NCI-H187 treated with DMSO at 0.1 percent for 48 hours (cell line): ENCODE measurements at places on chromosomes 2 and 18.

DNA sequence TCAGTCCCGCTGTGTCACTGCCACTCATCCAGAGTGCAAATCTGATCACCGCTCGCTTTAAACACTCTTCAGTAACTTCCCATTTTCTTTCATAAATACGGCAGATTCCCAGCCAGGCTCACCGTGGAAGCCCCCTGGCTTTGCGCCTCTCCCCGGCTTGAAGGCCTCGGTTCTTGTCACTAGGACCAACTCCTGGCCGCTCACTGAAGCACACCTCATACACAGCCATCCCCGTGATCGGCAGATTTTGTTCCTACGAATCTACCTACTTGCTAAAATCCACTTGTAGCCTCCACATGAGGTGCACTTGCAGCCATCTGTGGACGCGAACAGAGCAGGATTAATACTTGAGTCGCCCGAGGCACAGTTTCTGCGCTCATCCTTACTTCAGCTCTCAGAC lies 462.4 kb upstream of the MYT1L start:
- no peak for DNase-seq

DNA sequence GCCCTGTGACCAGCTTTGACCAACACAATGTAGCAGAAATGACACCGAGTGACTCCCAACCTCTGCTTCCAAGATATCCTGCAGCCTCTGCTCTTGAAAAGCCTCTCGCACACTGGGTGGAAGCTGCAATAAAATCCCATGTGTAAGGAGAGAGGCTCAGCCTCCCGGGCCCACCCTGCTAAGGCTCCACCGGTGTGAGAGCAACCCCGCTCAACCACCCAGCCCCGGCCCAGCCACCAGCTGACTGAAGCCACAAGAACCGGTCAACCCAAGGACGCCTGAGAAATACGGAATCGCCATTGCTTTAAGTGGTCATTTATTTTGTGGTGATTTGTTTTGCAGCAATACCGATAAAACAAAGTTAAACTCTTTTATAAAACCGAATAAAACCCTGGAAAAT lies 452.8 kb upstream of the SMIM21 start:
- no peak for DNase-seq

DNA sequence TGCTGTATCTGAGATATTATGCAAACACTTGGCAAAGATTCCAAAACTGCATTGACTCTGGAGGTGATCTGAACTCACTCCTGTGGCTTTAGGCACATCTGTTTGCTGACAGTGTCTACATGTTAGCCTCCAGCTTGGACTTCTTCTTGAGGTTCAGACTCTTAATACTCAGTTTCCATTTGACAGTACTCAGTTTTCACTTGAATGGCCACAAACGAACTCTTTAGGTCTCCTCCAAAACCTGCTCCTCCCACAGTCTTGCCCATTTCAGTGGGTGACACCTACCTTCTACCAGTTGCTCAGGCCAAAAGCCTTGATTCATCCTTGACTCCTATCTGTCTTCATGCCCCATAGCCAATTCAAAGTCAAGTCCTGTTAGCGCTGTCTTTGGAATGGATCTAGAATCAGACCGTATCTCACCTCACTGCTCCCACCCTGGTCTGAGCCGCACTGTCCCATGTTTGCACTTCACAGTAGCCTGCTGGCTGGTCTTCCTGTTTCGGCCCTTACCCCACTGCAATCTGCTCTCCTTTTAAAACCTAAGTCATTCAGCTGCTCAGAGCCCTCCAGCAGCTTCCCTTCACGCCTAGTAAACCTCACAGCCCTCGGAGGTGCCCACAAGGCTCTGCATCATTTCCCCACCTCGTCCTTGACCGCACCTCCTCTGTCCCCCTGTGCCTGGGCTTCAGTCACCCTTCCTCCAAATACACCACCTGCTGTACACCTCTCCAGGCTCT lies 10.5 kb downstream of the ATG16L1 start:
- no peak for DNase-seq

GRCh38 chr2:39938035-39938835 lies 159.2 kb upstream of the THUMPD2 start:
- no peak for DNase-seq

- DNase-seq: no peak
Measured at GRCh38 chr2:6506361-6506794, 359.3 kb downstream of the CMPK2 start.

- DNase-seq: no peak
Measured at GRCh38 chr2:98540536-98540935, 67.8 kb downstream of the COA5 start.

GRCh38 chr2:114729026-114729425 lies 286.6 kb downstream of the DPP10 start:
- no peak for DNase-seq

DNA sequence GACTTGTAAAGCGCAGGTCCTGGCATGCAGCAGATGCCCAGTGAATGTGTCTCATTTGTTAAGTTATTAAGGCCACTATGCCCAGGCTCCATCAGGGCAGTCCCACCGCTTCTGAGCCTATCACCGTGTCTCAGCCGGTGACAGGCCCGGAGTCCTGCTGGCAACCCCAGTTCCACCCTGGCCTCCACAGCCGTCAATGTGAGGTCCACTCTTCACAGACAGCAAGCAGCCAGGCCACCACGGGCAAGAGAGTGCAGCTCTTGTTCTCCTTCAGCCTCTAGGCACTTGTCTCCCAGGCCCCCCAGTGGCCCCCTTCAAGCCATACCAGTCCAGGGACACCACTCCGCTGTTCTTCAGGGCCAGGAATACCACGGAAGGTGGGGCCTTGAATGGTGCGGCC lies 22.6 kb downstream of the CFAP65 start:
- no peak for DNase-seq

DNA sequence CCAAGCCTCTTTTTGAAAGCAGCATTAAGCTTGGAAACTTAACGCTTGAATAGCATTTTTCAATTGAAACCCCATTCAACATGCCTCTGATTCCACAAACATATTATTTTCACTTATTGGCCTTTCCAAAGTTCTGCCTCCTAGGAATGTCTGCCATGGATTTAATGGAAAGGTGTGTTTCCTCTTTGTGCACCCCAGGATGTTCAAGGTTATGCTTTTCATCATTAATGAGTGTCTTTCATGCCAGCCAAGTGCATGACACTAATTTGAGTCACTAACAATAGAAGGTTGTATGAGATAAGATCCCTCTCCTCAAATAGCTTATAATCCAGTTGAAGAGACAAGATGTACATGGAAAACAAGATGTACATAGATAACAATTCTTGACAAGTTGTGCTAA lies 84.7 kb downstream of the ALPK2 start:
- no peak for DNase-seq

GRCh38 chr2:111034606-111035005 lies 86.1 kb upstream of the BCL2L11 start:
- no peak for DNase-seq

DNA sequence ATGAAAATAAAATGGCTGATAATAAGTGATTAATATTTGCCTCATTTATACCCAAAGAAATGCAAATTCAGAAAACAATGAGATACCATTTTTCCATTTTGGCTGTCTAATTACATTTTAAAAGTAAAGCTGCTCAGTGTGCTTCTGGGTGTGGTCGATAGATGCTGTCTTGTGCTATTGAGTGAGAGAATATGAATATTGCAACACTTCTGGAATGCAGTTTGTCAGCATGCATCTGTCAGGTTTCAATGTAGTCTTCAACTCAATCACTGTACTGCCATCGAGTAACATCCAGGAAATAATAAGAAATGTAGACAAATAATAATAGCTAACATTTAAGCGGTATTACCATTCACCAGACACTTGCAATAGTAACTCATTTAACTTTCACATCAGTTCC lies 3.9 kb downstream of the IL18R1 start:
- DNase-seq: no peak

DNA sequence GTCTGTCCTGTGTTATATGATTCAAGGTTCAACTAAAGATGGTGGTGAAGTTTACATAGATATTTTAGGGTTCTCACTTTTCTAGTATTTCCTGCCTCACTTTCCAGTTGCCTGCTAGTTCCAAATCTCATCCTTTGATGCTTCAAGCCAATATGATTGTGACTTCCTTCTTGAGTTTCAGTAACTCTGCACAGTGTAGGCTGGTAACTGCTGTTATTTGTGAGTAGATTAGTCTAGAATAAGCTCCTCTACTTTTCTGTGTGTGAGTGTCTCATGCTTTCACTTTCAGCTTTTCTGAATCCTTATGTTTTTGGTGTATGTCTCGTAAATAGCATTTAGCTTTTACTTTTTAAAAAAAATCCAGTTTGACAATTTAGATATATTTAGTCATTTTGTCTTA lies 42.6 kb downstream of the GALNT1 start:
- DNase-seq: no peak

- DNase-seq: no peak
Measured at GRCh38 chr2:194539425-194539824, 1117.6 kb upstream of the SLC39A10 start.

- no peak for DNase-seq
Measured at GRCh38 chr2:31232586-31232985, 1.4 kb upstream of the EHD3 start.

- no peak for DNase-seq
Measured at GRCh38 chr2:42309366-42309765, 51.7 kb downstream of the COX7A2L start.

- DNase-seq: no peak
Measured at GRCh38 chr2:238997137-238997390, 149.2 kb downstream of the TWIST2 start.

DNA sequence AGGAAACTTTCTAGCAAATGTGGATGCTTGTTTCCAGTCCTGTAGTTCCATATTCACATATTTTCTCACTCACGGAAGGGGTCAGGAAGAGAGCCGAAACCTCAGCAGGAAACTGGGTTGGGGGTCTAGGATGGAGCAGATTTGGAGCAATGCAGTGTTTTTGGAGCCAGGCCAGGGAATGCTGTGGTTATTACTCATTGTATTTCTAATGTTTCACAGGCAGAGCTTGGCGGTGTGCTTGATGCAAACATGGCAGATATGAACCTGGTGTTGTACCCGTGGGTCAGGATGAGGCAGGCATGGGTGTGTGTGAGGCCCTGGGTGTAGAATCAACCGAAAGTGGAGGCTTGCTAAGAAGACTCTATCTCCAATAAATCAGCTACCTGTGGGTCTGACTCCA lies 34.6 kb upstream of the ACKR3 start:
- DNase-seq: no peak

DNA sequence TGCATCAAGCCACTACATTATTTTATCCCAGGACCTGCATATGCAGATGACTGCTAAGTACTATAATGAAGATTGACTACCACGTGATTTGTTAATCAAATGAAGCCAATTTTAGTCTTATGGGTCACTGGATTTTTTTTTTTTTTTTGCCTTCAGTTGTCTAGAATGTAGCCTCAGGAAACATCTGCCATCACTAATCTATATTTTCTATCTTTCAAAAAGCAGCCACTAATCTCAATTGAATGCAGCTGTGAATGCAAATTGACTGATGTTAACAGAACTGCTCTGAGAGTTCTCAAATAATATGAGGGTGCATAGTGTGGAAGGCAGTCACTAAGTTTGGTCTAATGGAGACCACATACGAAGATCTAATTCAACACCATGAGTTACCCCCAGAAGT lies 106.3 kb downstream of the ABCA12 start:
- DNase-seq: no peak

- no peak for DNase-seq
Measured at GRCh38 chr2:33158482-33159003, 211.8 kb downstream of the LTBP1 start.

DNA sequence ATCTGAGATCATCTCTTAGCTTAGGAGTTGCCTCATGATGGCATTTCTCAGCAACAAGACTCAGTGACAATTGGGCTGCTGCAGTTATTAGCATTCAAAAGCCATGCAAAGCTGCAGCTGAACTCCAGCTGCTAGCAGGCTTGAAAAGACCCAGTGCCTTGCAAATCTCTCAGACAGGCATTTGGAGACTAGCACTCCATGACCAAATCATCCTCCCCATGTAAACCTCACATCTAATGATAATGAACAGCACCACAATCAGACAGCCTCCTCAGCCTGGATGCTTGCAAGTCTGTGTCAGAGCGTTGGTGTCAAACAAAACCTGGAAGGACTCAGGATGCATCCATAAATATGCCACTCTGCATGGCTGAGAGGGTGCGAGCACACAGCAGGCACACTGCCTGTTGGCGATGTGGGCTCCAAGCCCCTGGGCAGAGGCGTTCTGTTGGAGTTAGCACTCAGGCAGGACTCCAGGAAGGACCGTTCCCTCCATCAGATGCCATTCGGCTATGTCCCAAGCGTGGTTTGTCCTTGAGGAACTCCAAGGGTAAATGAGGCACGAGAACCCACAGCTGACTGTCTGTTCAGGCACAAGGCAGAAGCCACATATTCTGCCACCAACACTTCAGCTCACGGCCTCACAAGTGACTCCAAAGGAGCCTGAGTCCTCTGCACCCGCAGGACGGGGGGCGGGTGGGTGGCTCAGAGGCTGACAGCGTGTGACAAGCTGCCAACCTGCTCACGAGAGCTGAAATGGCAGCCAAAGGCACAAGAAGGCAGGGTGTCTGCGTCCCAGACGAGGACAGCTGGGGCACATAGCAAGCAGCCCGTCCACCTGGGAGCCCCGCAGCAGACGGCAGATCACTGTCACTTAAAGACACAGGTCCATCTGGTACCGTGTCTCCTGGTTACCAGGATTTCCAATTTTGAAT lies 183.8 kb downstream of the MYT1L start:
- DNase-seq: no peak

- DNase-seq: peak; percentile 91
Measured at GRCh38 chr18:23259701-23260681, 124.7 kb downstream of the CABLES1 start.

DNA sequence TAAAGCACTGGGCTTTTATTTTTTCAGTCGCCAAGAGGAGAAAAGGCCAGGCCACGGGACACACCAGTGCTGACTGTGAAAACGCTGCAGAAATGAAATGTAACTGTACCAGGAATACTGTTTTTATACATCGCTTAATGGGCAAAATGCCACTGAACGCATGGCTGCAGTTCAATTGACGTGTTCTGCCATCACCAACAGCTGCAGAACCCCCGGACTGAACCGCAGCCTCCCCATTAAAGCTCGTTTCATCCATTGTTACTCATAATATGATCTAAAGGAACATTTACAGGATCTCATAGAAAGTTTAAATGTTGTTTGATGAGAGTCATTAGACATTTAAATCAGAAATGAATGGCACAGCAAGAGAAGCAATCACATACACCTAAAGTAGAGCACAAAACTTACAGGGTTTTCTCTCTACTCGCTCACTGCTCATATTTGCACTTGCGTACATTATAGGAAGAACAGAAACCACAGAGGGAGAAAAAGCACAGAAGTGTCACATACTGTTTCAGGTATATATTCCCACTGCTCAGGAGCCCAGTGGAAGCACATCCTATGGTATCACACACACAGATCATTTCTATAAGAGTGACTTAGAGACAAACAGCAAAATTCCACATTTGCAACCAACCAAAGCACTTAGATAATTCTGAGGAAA lies 35.3 kb downstream of the TCF4 start:
- peak; percentile 84 for DNase-seq
